Fibroblast of skin of right quadriceps (primary cell): ENCODE measurements at places on chromosomes 2 and 18.
A peak's percentile ranks its signal among the peaks of the same experiment; 100 is the strongest.

GRCh38 chr2:227788561-227789018, 25.1 kb upstream of the CCL20 start:
- no peak for DNase-seq

GRCh38 chr2:178258916-178259315, 64.6 kb downstream of the OSBPL6 start:
- no peak for DNase-seq

GRCh38 chr2:239009589-239009961, 161.7 kb downstream of the TWIST2 start:
- no peak for DNase-seq

DNA sequence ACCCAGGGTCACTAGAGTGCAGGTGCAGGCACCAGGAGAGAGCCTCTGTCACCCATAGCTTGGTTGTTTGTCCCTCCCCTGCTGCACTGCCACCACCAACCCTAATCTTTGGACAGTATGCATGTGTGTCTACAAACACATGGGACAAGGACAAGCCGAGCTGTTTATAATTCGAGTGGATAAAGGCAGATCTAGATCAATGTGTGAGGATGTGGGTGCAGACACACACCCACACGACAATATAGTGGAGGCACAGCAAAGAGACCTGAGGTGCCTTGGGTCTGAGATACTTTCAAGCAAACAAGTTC, 199.2 kb downstream of the TNS1 start:
- no peak for DNase-seq

- DNase-seq: peak; percentile 82
These were observed 85.2 kb downstream of the GLI2 start for GRCh38 chr2:120820953-120821279.

GRCh38 chr2:67717692-67718091, 320.6 kb downstream of the ETAA1 start:
- peak; percentile 10 for DNase-seq

DNA sequence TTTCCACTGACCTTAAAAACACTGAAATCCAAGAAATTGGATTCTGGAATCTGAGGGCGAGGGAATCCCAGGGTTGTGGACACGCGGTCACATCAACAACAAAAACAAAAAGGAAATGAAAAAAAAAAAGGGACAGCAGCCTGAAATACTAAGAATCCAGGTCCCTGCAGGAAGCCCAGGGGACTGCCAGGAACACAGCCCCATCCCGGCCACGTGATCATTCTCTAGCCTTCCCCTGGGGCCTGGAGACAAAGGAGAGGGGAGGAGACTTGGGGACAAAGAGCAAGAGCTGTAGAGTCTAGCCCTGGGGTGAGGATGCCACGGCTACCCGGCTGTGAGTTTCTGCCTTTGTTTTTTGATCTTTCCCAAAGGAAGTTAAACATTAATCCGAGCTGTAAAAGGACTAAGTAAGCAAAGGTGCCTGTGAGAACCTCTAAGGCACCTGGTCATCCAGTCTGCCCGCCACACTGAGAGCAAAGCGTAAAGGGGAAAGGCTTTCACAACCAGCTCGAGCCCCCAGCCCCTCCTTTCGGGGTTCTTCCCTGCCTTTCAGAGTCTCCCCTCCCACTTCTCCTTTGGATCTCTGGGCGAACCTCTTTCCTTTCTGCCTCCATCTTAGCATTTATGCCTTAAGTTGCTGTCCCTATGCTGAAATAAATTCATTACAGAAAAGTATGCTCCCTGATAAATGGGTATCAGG, 57.9 kb upstream of the MSH2 start:
- peak; percentile 83 for DNase-seq
